ENCODE measurements at places on chromosomes 11 and 22.

- no peak for DNase-seq
Observed at GRCh38 chr11:108206969-108207682, 15.3 kb downstream of the NPAT start.

DNA sequence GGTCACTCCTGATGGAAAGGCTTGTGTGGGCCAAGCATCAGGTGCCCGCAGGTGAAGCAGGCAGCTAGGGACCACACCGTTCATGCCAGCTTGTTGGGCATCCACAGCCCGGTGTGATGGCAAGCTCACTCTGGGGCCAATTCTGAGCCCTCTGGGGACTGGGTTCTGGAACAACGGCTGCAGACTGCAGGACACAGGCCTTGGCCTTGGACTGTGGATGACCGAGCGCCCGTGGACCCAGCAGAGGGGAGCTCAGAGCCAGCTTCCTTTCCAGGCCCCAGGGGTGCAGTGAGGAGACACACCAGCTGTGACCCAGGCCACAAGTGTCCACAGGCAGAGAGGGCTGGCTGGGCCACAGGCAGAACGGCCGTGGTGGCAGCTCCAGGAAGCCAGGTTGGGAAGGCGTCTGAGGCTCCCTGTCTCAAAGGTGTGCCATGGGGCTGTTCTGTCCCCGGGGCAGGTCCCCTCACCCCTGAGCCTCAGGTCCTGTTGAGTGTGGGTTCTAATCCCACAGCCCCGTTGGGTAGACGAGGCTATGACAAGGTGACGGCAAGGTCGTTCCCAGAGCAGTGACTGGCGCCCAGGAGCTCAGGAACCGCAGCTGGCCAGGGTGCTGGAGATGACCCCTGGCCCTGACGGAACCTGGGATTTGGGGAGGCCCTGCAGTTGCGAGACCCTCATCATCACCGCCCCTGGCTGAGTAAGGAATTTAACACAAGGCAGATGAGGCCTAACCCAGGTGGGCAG, 1079.4 kb downstream of the BRD1 start:
- DNase-seq, result no peak

- no peak for DNase-seq
Observed at GRCh38 chr22:35443790-35444684, 44.1 kb downstream of the MCM5 start.

DNA sequence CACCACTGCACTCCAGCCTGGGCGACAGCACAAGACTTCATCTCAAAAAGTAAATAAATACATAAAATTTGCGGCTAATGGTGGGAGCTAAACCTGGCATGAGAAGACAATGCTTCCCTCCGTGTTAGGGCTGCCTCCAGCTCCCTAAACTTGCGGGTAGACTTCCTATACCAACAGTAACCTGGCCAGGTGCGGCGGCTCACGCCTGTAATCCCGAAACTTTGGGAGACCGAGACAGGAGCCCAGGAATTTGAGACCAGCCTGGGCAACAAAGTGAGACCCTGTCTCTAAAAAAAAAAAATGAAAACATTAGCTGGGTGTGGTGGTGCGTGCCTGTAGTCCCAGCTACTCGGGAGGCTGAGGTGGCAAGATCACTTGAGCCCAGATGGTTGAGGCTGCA, 25.3 kb downstream of the SLC25A18 start:
- DNase-seq, result no peak

- no peak for DNase-seq
Observed at GRCh38 chr11:45664376-45665205, 831 bp downstream of the CHST1 start.

- DNase-seq, result peak; percentile 99
Observed at GRCh38 chr11:66282468-66283455, 4.8 kb downstream of the CNIH2 start.

DNA sequence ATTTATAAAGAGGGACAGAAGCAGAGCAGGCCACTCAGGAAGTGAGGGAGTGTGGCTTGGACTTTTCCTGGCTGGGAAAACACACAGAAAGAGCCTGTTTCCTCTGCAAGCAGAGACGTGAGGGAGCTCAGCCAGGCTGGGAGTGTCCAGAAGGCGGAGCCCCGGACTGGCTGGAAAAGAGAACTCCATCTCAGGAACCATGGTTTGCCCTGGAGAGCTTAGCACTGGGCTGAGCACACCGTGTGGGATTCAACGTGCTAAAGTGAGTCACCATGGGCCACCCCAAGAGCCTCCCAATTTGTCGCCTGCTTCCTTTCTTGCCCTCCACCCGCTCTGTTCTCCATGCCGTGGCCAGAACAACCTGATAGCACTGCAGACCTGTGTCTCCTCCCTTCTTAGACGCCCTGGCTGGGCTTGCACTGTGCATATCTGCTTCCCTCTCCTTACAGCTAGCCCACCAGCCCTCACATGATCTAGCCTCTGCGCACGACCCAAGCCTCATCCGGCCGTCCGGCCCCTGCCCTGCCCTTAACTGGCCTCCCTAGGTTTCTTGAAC, 51.8 kb downstream of the GALNT18 start:
- no peak for DNase-seq

DNA sequence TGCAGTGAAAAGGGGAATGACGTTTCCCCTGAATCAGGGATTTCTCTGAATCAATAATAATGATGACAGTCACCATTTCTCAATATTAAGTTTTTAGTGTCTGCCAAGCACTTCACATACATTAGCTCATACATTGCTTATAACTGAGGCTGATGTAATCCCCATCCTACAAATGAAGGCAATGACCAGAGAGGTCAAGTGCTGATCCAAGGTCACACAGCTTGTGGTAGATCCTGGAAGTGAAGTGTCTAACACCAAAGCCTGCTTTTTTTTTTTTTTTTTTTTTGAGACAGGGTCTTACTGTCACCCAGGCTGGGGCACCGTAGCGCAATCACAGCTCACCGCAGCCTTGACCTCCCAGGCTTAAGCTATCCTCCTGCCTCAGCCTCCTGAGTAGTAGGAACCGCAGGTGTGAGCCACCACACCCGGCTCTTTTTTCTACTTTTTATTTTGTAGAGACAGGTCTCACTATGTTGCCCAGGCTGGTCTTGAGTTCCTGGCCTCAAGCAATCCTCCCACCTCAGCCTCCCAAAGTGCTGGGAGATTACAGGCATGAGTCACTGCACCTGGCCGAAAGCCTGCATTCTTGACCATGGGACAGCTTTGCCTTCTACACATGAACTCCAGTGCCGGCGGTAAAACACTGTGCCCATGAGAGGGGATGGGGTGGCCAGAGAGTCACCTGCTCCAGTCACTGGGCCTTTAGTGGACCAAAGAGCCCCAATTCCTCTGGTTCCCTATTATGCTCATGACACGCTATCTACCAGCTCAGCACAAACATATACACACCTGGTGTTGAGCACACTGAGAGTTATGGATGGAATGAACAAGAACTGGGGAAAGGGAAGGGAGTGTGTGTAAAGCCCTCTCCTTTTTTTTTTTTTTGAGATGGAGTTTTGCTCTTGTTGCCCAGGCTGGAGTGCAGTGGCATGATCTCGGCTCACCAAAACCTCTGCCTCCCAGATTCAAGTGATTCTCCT, 17.4 kb downstream of the ARHGAP1 start:
- no peak for DNase-seq

- DNase-seq, result no peak
Observed at GRCh38 chr11:9001736-9002135, 2.1 kb downstream of the NRIP3 start.

DNA sequence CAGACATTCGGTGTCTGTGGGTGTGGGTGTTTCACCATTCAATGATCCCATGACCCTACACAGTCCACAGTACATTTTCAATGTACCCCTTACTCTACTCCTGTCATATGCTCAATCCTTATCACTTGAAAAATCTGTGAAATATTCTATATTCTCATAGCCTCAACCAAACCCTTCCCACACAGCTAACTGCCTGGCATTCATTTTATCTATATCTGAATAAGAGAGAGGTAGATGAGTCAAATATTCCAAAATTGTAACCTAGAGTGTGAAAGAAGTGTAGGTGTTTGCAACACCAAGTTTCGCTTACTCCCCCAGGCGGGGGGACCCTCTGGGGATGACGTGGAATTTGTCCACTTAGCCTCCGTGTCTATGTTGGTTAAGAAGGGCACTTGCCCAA, 354.8 kb downstream of the ETS1 start:
- DNase-seq, result peak; percentile 4

DNA sequence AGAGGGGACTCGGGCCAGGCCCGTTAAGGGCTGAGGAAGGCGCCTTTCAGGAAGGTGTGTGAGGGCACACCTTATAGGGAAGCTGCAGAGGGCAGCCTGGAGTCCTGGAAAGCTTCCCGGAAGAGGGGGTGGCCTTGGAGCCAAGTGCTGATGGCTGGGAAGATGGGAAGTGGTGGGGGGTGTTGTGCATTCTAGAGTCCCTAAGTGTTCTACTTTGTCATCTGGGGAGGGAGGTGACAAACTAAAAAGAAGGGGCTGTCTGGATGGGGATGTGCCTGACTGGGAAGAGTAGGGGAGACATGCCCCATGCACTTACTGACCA, 6.8 kb downstream of the ZDHHC8 start:
- DNase-seq, result no peak

DNA sequence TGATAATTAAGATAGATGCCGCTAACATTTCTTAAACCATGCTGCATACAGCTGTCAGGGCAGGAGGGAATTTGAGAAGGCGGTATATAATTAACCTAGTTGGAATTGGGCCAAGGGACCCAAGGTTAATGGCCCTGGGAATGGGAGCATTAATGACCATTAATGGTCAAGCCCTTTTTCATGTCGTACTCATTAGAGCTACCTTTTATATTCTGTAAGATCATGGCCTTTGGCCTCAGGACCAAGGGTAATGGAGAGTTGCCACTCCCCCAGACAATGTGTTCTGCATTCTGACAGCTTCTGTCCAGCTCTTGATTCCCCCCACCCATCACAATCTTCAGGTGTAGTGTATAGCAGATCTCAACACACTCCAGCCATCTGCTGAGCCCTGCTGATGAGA, 111.6 kb downstream of the NTM start:
- DNase-seq, result no peak

- DNase-seq, result no peak
Observed at GRCh38 chr11:105622016-105622415, 12.1 kb downstream of the GRIA4 start.

DNA sequence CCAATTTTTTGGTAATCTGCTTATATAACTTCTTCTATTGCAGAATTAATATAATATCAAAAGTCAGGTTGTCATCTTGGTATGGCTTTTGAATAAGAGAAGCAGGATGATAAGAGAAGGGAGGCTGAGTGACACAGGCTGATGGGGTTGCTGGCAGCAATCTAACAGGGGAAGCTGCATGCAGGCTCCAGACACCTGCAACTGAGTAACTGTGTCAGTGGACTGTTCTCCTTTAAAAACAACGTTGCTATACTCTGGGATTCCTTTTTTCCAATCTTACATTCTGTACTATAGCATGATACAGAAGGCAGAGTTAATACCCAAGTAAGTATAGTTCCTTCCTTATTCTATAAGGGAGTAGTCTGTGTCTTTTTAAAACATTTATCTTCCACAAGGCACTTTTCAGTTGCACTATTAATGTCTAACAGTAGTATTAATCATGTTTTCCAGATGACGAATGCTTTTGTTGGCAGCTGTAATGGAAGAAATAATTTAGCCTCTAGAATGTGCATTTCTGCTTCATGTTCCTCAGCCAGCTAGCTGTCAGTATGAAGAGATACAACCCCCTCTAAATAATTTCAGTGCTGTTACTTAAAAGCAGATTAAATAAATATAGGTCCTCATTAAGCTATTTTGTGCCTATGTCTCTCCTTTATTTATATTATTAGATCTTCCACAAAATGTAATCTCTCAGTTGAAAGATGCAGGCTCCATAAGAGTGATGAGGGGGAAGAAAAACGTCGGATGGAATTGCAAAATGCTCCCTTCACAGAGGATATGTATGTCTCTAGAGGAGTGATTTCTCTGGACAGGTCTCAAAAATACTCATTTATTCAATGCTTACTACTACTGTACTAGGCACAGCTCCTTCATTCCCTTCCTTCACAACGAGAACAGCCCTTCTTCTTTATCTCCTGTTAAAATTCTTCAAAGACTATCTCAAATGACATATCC, 50.8 kb downstream of the ATG16L2 start:
- no peak for DNase-seq
